ENCODE measurements at places on chromosomes 4 and X.

GRCh38 chr4:143441678-143442077 lies 71.8 kb upstream of the SMARCA5 start:
- no peak for DNase-seq

GRCh38 chrX:25067271-25068172 lies 51.8 kb upstream of the ARX start:
- DNase-seq: no peak

DNA sequence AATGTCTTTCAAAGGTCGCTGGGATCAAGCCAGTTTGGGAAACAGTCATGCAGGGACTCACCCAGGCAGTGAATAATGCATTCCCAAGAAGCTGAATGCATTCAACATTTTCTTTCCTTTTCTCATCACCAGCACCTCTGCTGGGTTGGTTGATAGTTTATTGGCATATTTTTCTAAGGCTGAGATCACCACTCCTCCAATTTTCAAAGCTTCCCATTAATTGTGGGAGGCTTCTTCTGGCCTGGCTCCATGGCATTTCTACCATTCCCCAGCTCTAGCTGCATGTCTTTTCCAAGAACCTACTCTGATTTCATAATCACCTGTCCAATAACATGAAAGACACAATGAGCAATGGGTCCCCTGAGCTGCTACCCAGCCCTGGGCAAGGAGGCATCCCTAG lies 35.8 kb downstream of the CHRDL1 start:
- DNase-seq: no peak

DNA sequence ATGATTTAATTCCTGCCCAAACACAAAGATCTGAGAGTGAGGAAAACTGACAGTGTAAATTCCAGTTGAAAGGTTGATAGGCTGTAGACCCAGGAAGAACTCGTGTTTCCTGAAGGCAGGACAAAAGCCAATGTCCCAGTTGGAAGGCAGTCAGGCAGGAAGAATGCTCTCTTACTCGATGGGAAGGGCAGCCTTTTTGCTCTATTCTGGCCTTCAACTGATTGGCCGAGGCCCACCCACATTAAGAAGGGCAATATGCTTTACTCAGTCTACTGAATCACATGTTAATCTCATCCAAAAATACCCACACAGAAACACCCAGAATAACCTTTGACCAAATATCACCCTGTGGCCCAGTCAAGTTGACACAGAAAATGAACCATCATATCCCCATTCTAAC lies 45.3 kb upstream of the SOD3 start:
- no peak for DNase-seq

DNA sequence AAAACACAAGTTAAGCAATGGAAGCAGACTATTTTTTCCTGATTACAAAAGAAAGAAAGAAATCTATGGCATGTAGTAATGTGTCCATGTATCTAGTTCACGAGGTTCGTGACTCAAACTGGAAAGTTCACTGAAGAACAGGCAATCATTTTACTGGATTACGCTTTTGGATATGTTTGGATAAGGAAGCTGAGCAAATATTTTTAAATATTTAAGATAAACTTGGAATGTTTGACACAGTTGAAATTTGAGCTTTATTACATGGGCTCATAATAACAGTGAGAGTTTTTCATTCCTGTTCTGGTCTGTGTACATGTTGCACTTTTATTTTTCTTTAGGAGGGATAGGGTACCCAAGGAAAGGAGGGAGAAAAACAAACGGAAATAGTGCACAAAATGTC lies 244.2 kb upstream of the GK2 start:
- no peak for DNase-seq

DNA sequence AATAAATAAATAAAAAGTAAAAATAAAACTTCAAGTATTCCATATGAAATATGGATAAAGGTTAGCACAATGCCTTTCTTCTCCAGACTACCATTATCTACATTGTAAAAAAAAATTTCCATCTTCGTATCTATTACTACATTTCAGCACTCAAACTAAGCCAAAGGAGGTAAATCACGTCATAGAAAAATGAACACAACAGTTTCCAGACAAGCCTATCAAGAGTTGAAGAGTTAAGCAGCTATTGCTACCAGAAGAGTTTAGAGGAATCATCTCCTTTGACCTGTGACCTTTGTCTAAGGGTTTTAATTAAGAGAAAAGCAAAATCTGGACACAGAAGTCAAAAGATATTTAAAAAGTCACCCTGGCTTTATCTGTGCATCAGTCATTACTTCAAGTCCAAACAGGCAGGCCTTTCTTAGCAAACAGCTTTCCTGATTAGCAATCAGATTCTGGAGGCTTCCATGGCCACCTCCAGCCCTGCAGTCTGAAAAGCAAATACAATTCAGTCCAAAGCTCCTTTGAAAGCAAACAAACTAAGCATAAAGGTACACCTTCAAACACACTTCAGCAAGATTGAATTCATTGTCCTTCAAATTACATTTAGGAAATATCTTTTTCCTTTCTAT lies 82.2 kb downstream of the APBB2 start:
- no peak for DNase-seq

GRCh38 chr4:143502231-143502630 lies 11.3 kb upstream of the SMARCA5 start:
- DNase-seq: no peak

DNA sequence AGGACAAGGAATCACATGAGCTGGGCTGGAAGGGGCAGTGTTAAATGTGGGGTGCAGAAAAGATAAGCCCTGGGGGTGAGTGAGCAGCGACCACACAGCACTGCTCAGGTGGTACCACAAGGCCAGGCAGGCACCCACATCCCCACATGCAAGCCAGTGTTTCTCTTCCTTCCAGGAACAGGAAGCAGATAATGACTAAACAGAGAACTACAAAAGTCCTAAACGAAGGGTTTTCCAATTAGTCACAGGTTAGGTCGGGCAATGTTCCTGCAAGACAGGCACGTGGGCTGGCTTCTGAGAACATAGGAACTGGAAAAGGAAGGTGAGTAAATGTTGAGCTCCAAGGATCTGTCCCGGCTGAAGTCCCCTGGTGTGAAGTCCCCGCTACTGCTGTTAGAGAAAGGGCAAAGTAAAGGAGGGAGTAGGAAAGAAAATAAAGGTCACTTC lies 19.5 kb downstream of the RELL1 start:
- DNase-seq: no peak

Data from NCI-H187 (cell line).